ENCODE measurements at places on chromosomes 12 and 14.

GRCh38 chr12:76646366-76646765, 86.8 kb upstream of the OSBPL8 start:
- DNase-seq, result no peak

DNA sequence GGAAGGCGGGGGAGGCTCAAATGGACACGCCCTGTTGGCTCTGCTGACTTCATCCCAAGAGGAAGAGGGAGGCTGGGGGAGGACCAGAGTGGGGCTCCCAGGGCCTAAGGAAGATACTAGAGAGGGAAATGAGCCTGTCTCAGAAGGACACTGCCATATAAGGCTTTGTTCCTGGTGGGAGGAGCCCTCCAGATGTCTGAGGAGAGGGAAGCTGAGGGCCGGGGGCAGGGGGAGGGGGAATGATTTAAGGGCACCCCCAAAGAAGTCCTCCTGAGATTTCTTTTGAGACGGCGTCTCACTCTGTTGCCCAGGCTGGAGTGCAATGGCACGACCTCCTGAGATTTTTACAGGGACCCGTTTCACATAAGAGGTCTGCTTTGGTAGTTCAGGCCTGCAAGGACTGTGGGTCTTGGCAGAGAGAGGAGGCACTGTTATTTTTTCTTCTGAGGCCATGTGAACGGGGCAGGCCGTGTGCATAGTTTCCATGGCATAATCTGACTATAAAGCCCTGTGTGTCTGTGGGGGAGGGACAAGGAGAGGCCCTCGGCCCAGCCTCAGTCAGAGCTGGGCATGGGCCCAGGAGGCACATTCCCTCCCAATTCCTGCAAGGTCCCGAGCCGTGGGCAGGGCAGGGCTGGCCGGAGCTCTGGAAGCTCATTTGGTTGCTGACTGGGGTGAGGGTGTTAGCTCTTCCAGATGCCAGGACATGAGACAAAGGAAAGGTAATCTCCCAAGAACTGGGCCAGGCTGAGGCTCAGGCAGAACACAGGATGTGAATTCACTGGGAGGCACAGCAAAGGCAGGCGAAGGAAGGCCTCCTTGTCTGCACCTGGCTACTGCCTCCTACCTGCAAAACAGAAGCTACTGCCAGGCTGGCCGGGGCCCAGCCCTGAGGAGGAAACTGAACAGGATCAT, 22.2 kb upstream of the PLEKHG3 start:
- no peak for DNase-seq

DNA sequence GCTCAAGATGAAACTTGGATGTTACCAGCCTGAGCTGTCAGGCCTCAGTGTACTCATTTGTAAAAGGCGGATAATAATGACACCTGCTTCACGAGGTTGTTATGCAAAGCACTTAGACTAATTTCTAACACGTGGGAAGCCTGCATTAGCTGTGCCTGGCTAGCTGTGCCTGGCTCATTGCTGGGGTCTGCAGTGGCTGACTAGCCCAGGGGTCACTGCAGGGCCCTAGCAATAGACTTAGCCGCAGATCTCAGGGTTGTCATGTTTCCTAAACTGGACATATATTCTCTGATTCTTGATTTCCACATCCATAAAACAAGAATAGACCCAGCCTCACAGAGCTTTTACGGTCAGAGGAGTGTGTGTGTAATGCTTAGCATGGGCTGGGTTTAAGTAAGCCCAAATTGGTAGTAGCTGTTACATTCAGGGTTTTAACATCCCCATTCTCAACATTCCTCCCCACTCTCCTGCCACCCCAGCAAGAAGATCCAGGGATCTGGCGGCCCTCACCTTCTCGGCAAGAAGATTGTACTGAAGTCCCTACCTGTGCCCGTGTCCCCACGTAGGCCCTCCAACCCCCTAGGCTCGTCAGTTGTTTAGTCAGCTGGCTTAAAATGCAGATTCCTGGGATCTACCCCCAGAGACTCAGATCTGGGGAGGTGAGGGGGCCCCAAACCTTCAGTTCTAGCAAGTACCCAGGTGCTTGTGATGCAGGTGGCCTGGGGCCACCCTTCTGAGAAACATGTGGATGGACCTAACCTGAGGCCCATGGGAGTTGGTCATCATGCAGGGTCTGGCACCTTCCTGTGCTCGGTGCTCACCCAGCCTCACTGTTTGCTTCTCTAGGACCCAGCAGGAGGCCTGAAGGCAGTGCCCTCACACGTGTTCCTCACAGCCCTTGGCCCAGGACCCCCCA, 8.6 kb downstream of the NR4A1 start:
- DNase-seq, result no peak

DNA sequence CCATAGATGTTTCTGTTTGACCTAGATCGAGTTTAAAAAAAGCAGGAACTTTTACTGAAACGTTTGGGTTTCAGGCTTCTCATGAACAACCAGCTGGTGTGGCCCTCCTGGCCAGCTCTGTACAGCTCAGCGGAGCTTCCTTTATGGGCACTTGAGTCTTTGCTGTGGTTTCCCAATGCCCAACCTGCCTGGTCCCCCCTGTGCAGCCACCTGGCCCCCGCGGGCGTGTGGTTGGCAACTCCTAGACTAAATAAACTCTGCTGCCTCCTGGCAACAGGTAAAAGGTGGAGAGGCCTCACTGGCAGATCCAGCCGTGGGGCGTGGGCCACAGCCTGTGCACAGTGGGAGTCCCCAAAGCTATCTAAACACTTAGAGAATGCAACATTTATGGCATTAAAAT, 38.7 kb downstream of the ADGRD1 start:
- no peak for DNase-seq

DNA sequence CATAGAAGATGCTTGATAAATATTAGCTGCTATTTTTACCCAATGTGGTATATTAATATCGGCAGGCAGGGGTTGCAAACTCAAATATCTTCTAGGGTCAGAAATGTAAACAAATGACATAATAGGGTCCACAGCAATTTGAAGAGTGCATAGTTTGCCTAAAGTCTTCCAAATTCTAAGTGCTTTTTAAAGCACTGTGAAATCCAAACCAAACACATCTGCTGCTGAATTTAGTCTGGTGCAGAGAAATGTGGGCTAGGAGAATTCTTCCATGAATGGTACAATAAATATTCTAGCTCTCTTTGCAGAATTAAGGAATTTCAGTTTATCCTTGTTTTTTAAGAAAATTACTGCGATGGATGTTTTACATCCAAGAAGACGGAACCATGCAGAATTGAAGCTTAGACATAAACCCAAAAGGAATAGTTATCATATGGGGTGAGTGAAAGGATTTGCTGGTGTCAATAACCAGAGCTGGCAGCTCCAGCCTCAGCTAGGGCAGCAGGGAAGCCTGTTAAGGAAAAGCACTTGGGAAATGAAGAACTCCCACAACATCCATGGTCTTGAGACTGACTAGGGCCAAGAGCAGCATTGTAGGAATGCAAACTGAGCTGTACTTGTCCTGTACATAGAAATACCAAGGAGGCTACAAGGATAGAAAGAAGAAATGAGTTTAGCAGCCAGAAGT, 65.5 kb downstream of the PTPRR start:
- no peak for DNase-seq

DNA sequence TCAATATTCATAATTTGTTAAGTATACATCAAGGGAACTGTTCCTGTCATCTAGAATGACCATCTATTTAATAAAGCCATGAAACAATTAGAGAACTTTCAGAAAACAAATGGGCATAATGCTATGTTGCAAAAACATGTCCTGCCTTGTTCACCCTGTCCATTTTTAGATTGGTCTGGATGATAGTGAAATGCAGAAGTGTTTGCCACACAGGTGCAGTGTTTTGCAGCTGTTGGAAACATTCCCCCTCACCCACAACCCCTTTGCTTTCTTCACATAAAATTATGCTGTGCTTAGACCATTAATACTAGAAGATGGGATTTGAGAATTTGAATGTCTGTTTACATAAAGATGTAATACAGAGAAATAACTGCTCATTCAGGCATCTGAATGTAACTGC, 36.5 kb downstream of the LEMD3 start:
- DNase-seq, result no peak

DNA sequence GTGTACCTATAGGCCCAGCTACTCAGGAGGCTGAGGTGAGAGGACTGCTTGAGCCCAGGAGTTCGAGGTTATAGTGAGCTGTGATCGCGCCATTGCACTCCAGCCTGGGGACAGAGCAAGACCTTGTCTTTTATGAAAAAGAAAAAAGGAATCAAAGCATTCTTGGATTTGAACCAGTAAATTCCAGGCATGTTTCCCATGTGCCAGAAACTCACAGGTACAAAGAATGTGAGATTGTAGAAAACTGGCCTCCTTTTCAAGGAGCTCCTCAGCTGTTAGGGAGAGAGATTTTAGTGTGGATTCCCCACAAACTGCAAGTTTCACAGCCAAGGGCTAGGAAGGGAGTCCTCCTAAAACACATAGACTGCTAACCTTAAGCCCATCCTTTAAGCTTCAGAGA, 95.0 kb downstream of the FOXN4 start:
- no peak for DNase-seq

DNA sequence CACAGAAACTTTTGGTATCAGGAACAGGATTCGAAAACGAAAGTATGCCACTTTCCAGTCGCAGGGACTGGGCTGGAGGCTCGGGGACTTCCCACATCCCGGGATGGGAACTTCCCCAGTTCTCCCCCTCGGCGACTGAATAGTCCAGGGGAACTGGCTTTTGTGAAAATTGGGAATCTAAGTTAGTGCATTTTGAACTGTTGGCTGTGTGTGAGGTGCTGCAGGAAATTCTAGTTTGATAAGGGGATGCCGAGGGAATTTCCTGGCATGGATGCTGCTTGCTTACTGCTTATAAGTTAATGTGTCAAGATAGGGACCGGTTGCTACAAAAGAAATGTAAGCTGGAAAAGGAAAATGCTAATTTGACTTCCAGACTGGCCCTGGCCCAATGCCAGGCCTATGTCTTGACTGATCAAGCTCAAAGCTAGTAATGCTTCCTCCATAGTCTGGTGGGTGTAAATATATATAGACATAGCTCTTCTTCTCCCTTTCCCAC, 73.4 kb upstream of the EIF5 start:
- no peak for DNase-seq

GRCh38 chr12:52121824-52122539, 42.5 kb downstream of the SMIM41 start:
- DNase-seq, result no peak

- DNase-seq, result no peak
Measured at GRCh38 chr12:15644700-15645099, 144.5 kb downstream of the EPS8 start.

- DNase-seq, result no peak
Measured at GRCh38 chr14:79493081-79493645, 718.1 kb downstream of the DIO2 start.

GRCh38 chr14:31291210-31291609, 83.6 kb upstream of the HECTD1 start:
- no peak for DNase-seq

- DNase-seq, result peak; percentile 55
Measured at GRCh38 chr12:77488041-77488620, 342.6 kb upstream of the NAV3 start.

DNA sequence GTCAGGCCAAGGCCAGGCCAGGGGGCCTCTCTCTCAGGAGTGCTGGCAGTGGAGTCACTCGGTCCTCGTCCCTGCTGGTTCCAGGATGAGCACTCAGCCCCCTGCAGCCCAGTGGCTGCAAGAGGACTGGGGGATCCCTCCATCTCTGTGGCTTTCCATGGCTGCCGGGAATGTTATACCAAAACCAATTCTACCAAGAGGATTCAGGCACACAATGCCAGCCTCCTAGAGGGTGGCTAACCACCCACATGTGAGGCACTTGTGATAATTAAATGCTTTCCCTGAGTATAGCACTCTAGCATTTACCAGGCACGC, 21.9 kb downstream of the ASB2 start:
- no peak for DNase-seq

DNA sequence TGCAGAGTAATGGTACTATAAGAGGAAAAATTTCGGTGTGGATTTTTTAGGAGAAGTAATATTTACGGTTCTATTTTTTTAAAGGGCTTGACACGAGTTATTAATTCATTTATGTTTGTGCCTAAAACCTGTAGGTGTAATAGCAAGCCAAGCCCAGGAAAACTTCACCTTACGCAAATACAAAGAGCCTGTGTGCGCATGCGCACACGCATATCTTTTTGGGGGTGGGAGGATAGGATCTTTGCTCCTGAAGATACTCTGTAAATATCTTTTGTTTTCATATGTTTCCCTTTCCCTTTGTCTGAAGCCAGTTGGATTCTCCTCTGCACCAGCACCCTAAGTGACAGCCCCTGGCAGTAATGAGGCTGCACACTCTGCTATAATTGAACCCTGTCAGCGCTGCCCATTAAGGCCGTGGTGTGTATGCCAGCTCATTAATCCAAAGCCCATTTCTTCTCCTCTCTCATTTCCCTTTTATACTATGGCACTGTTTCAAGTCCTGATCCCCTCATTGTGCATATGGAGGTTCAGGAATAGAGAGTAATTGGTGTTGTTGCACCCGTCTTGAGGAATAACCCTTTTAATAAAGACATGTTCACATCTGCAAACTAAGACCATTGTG, 327.2 kb upstream of the E2F7 start:
- DNase-seq, result no peak

DNA sequence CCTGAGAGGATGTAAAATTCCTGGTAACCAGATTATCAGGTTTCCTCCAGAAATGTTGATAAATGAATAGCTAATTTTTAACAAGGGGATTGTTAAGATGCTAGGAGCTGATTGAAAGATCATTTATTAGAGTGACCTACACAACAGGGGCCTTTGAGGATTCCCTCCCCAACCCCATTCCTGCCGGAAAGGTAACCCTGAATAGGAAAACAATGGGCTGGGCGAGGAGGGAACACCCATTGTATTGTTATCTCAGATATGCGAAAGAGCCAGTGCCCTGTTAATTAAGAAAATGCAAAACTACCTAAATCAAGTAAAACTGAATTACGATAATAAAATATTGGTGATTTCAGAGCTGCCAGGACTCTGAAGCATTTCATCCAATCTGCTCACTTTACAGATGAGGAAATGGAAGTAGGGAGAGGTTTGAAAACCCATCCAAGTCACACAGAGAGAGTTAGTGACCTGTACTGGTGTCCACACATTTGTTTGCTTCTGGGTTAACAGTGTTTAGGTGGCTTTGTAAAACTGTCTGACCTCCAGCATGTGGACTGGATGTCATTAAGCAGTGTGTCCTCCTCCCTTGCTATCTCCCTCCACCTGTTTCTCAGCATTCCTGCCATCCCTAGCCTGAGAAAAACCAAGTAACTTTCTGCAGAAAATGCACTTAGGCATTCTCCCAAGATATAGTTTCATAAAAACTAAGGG, 214.8 kb downstream of the TTC6 start:
- no peak for DNase-seq
